HFF-Myc (cell line): ENCODE measurements at places on chromosomes 16 and 17.
A peak's percentile ranks its signal among the peaks of the same experiment; 100 is the strongest.

DNA sequence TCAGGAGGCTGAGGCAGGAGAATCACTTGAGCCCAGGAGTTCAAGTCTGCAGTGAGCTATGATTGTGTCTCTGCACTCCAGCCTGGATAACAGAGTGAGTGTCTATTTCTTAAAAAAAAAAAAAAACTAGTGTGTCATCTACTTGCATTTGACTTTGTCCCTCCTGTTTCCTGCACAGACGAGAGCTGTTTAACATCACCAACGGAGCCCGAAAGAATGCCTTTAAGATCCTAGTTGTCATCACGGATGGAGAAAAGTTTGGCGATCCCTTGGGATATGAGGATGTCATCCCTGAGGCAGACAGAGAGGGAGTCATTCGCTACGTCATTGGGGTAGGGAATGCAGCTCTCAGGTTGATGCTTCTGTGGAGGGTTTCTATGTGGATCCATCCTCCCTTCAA lies 13.4 kb downstream of the ITGAM start:
- no peak for DNase-seq

GRCh38 chr16:89697161-89697615 lies 4.3 kb downstream of the SPATA2L start:
- no peak for DNase-seq

DNA sequence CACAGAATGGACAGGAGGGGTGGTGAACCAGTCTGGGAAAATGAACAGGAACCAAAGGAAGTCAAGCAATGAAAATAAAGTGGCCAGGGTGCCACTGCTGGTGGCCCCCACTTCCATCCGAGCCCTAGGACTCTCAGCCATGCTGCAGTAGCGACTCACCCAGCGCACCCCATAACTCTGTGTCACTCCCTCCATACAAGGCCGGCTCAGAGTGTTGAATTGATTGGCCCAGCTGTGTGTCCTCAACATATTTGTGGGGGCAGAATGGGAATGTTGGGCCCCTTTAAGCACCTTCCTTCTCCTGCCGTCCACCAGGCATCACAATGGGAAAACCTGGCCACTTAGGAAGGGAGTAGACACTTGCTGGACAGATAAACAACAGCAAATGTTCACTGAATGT lies 169.0 kb upstream of the SDK2 start:
- no peak for DNase-seq

DNA sequence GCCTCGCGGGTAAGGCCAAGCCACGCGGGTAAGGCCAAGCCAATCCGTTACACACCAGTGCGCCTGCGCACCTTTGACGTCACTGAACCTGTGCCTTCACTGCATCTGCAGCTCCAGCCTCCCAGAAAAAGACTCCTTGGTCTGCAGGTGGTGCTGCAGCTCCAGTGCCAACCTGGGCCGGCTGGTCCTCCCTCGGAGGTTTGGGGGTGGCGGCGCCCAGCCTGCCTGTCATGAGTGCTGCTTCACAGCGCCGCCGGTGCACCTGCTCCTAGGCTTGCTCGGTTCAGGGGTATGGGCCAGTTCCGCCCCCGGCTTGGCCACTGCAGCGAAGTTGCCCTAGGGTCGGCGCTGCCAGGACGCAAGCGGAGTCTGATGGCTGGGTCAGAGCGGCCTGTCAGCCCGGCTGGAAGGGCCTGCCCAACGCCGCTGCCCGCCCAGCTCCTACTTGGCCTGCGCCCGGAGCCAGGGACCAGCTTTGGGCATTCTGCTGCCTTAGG lies 146.6 kb downstream of the USP22 start:
- no peak for DNase-seq

GRCh38 chr17:74020522-74020921 lies 183.0 kb upstream of the RPL38 start:
- DNase-seq: no peak

DNA sequence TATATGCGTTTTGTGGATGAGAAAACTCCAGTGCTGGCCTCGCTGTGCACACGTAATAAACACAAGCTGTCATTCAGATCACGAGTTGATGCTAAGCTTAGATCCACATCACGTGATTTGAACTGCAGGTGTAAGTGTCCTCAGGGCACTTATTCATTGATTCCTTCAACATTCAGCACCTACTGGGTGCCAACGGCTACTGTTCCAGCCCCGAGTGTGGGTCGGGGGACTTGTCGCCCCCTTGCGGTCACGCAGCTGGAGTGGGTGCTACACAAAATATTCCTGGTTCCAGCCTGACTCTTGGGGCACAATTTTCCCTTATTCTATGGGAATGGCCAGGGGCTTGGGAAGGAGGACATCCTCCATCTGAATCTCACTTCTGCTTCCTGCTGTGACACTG lies 29.9 kb upstream of the GINS2 start:
- DNase-seq: no peak

DNA sequence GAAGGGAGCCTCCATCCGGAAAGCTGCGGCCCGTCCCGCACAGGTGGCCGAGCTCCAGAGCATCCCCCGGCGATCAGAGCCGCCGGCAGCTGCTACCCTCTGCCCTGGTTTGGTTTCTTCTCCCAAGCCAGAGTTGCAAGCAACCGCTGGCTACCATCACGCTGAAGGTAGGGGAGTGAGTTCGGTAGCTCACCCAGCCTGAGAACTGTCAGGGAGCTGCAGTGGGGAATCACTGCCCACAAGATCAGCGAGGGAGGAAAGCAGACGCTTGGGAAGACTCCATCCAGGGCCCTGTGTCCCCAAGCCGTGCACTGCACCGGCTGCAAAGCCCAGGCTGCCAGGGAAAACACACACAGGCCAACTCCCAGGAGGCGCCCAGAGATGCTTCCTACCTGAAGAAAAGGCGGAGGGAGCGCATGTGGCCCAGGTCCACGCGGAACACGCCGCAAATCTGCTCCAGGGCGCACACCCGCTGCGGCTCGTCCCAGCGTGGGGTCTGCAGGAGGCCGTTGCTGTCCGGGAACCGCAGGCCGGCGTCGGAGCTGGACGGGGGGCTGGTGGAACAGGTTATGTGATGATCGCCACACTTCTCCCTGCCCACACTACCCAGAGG lies 83.3 kb downstream of the TBC1D16 start:
- DNase-seq: no peak

DNA sequence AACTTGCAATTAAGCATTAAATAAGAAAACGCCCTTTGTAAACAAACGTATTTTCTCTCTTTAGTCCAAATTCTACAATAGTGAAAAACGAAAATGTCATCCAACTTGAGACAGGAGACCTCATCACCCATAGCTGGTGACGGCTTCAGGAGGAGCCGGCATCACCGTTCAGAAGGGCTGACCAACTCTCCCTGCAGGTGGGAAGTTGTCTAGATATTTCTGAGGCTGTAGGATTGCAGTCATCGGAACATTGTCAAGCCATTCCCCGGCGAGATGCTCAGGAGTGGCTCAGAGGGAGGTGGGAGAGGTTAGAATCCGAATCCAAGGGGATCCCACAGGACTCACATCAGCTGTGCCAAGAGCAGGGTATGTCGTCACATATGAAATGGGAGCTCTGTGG lies 76.7 kb downstream of the RBFOX3 start:
- no peak for DNase-seq

DNA sequence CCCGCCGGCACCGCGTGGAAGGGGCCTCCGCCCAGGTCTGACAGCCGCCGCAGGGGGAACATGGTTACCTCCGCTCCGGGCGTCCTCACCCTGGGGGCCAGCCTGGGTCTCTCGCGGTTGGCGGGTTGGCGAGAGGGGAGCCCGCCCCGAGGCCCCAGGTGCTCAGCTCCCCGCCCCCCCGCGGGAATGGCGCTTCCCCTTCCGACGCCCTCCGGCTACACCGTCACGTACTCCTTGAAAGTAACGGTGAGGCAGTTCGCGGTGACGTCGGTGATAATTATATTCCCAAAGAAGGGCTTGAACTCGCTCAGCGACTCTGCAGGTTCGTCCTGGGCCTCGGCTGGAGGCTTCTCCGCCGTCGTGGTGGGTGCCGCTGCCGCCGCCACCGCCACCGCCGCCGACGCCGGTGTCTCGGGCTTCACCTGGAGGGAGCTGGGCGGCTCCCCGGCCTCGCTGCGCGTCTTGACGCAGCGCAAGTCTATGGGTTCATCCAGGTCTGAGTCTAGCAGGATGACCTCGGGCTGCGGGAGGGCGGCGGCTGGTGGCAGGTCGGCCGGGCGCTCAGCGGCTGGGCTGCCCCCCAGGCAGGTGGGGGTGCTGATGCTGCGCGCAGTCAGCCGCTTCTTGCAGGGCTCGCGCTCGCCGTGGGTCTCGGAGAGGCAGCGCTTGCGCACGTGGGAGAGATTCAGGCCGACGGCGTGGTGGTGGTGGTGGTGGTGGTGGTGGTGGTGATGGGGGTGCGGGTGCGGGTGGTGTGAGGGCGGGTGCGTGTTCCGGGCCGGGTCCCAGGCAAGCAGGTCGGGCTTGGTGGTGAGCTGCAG lies 5.3 kb downstream of the CBX4 start:
- DNase-seq: no peak

DNA sequence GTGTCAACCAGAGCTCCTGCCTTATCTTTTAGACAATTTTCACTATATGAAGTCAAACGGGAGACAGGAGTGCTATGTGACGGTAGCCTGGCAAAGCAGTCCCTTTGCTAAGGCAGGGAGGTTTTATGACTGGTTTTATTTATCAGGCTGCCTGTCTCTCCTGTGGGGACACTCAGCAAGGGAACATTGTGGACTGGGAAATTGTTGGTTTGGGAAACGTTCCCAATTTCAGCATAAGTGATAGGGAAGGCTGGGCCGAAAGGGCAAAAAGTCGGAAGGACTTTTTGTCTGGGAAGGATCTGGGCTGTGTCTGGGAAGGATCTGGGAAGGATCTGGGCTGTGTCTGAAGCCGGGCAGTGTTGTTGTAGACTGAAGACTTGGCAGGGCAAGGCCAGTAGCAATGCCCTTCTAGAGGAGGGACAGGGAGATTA lies 211.2 kb downstream of the PARN start:
- DNase-seq: no peak

DNA sequence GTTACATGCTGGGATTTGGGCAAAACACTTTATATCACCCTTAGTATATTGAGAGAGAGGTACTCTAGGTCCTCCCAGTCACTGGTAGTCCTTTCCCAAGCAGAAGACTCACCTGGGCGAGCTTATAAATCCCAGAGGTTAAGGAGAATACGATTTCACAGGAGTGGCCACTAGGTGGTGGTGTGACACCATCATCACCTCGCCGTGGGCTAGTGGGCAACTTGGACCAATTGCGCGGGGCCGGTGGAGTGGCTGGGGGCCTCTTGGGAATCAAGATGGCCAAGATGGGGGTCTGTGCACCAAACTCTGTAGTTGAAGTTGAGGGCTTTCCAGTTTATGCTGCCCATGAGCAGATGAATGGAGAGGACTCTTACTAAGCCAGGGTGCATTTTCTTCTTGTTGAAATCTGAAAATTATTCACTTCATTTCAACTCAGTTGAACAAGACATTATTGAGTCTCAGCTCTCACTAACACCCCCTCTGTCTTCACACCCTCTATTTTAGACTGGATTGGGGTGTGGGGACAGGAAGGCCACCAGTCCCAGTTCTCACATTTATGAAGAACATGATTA lies 38.2 kb upstream of the PIRT start:
- DNase-seq: no peak

GRCh38 chr16:17228048-17228707 lies 242.6 kb downstream of the XYLT1 start:
- no peak for DNase-seq

DNA sequence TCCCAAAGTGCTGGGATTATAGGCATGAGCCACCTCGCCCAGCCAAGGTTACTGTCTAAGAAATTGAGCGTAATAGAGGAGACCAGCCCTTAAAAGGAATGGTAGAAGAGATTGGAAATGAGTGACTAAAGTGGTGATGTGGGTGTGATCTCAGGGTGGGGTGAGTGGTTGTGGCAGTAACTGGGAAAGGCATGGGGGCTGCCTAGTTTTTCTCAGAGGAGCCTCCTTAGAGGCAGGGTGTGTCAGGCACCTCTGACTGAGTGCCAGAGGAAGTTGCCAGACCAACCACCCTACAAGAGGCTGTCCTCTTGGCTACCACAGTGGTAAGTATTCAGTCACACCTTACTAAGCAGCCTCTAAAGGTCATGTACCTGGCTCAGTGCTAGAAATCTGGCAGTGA lies 8.9 kb downstream of the DUS2 start:
- DNase-seq: no peak

- no peak for DNase-seq
Observed at GRCh38 chr16:57732714-57733113, 2.9 kb upstream of the KATNB1 start.

- DNase-seq: no peak
Observed at GRCh38 chr17:67055811-67056745, 11.7 kb downstream of the CACNG1 start.

GRCh38 chr17:73343168-73343634 lies 31.4 kb upstream of the CDC42EP4 start:
- peak; percentile 70 for DNase-seq
